ENCODE measurements at places on chromosomes 1 and 21.

DNA sequence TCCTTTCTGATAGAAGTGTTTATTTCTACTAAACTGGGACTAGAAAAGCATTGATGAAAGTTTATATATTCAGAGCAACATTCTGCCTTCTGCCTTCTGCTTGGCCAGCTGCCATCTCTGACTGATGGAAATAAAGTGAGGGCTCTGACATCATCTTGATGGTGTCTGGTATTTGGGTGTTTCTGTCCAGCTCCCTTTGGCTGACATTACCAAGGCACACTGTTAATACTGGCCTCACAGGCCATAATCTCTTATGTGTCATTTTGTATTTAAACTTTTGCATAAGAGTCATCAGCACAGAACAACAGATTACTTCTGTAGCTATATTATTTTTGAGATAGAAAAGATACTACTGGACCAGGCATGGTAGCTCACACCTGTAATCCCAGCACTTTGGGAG, 216.9 kb downstream of the RYR2 start:
- DNase-seq: no peak

- no peak for DNase-seq
Observed at GRCh38 chr1:223496883-223497282, 103.7 kb downstream of the CCDC185 start.

DNA sequence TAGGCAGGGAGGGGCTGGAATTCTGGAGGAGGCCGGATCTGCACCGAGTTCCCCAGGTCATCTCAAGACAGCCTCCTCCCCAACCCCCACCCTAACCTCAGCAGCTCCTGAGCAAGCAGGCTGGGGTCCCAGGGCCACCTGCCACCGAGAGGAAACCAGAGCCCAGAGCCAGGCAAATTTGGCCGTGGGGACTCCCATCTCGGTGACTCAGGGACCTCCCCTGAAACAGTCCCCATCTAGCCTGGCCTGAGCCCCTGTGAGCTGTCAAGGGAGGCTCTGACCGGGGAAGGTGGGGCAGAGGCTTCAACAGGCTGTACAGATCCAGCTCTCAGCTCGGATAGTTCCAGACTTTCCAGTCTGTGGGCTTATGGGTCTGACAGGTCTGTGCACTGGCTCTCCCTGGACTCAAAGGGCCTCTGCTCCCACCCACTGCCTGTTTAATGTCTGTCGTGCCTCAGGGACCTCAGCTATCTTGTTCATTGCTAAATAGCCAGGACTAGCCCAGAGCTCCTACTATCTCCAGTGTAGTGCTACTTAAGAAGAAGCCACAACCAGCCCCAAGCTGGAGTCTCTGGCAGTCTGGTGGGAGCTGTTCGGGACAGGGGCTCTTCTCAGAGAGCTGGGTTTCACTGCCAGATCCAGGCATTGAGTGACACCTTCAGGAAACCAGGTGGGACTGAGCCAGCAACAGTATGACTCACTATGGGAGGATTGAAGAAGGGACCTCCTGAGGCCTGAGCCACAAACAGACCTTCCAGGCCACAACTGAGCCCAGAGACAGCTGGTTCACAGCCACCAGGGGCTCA, 25.6 kb downstream of the MATN1 start:
- DNase-seq: no peak

DNA sequence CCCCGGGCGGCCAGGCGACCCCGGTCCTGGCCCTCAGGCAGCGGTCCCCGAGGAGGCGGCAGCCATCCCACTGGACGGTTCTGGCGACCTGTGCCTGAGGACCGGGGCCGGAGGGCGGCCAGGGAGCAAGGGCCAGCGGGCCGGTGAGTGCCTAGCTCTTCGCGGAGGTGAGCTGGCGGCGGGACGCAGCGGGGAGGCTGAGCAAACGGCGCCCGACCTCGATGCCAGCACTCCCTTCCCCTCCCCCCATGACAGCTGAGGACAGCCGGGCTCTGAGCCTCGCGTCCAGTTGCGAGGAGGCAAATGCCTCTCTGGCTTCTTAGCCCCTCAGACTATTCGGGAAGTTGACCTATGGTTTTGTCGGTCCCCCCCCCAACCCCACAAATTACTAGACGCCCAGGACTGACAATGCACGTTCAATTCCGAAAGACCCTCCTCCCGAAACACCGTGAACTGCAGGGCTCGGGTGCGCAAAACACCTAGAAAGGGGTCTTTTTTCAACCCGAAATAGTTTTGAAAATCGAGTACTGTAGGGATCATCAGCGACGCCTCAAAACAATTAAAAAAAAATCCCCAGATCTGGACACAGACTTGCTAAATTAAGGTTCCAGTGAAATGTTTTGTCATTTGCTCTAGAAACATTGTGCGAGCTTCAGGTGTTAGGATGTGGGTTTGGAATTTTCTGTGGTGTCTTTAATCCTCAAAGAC, 8.3 kb downstream of the CDKN2C start:
- peak; percentile 19 for DNase-seq

DNA sequence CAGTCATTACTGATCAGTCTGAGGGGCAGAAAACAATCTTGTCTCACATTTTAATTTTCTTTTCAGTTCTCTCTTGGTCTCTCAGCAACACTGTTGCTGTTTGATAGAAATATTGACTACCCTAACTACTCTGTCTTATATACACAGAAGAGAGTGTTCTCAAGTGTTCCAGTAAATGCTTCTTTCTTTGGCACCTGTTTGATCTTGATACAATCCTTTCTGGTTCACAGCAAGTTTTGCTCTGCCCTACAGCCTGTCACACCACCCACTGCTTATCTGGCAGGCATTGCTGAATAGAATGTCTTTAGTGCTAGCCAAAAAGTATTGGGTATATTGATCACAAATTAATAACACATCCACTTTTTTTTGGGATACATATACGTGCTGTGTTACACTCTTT, 75.7 kb upstream of the WLS start:
- no peak for DNase-seq

DNA sequence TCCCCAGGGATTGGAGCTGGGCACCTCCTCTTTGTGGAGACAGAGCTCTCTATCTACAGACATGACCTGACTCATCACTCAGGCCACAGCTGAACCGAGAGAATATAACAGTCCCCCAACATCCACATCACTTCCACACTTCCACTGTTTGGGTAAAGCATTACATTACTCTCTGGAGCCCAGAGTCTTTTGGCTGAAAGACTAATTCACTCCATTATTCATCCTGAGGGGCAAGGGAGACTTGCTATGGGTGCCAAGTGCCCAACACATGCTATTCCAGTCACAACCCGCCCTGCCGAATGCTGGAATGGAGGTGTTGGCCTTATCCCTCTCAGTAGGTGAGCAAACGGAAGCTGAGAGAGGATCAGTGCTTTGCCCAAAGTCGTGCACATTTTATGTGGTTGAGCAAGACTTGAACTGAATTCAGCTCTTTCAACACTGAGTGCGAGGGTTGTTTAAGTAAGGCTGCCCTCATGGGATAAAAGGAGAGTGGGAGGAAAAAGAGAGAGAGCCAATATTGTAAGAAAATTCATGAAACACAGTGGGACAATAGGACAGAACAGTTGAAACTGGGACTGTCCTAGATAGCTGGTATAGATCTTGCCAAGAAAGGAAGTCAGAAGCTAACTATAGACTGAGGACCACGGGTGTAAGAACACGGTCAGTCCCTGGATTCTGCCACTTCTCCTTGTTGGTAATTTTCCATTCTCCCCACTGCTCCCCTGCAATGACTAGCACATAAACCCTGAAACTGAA, 13.5 kb upstream of the CHI3L1 start:
- no peak for DNase-seq

DNA sequence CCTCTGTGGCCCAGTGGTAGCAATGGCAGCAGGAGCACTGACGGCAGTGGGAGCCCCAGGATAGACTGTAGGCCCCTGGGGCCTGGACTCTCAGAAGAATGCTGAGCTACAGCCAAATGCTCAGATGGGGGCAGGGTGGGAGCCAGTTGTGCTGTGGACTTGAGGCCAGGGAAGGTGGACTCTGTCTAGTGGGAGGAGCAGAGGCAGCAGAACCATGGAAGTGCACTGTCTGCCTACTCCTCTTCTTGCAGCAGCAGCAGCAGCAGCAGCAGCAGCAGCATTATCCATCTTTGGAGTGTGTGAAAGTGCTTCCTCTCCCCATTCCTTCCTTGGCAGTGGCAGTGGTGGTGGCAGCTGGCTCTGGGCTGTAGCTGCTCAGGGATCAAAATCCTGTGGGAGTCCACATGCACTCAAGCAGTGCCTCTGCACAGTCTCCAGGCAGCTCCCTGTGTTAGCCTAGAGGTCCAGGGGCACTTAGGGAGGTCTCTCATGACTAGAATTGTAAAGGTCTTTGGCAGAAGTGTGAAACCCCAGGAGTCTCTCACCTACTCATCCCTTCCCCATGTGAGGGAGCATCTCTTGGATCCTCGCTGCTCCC, 917.9 kb upstream of the B3GALT2 start:
- no peak for DNase-seq

- no peak for DNase-seq
Observed at GRCh38 chr21:36175771-36176565, 19.3 kb downstream of the DOP1B start.

GRCh38 chr1:95012389-95012788, 60.4 kb downstream of the ALG14 start:
- no peak for DNase-seq

DNA sequence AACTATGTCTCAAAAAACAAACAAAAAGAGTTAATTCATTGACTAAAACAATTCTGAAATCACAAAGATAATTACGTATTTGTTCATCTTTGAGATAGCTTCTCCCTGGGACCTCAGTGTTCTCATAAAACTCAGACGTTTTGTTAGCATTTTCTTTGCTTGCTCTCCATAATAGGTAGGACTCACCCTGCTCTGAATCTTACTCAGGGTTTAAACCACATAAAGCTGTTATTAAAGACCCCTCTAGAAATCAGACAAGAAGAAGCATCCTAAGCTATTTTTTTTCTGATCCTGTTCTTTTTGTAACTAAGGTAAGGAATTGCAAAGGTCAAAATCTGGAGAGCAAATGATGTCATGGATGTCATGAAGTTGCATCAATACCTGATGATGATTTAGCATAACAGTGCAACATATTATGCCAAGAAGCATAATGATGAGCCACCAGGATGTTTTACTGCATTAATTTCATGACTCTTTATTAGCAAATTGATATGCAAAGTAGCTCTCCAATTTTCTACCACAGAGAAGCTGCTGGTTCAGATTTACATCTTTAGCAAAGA, 2.4 kb downstream of the FBXO42 start:
- no peak for DNase-seq

GRCh38 chr1:236035681-236036101, 29.2 kb downstream of the NID1 start:
- DNase-seq: no peak

GRCh38 chr1:244647819-244648218, 5.1 kb upstream of the DESI2 start:
- no peak for DNase-seq

DNA sequence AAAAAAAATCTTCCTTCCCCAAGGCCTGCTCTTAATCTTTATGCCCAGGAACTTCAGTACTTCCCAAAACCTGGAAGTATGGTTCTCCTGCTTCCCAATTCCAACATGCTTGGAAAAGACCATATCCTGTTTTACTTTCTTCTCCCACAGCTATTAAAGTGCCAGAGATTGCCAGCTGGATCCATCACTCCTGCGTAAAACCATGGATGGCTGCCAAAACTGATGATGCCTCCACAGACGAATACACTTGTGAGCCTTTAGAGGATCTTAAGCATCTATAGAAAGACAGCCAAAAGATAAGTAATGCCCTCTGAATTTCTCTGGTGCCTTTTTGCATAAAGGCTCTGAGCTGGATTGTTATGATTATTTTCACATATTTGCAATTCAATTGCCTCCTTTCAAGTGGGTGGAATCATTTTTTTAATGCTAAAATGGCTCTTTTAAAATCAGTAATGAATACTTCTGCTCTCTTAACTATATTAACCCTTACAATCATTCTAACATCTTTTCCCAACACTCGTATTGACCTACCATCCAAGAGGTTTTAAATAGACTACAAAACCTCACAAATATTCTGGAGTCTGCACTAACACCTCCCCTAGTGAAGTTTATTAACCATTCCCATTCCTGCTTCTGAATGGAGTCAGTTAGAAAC, 1807.8 kb downstream of the BRINP3 start:
- no peak for DNase-seq

- peak; percentile 76 for DNase-seq
Observed at GRCh38 chr1:89633248-89633799, 404 bp downstream of the LRRC8C start.

DNA sequence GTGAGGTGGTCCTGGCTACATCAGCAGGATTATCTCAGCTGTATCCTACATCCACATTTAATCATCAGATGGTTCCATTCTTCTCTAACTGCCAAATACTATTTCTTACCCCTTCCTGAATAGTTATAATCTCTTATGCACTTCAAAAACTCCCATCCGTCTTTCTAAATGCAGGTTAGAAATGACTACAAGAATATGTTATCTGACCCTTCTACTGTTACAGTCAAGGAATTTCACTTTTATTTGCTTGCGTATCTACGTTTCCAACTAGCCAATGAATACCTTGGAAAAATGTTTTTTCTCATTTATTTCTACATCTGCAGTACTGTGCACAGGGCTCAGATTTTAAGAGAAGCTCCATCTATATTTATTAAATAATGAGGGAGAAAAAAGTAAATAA, 709.9 kb downstream of the KCNT2 start:
- no peak for DNase-seq

DNA sequence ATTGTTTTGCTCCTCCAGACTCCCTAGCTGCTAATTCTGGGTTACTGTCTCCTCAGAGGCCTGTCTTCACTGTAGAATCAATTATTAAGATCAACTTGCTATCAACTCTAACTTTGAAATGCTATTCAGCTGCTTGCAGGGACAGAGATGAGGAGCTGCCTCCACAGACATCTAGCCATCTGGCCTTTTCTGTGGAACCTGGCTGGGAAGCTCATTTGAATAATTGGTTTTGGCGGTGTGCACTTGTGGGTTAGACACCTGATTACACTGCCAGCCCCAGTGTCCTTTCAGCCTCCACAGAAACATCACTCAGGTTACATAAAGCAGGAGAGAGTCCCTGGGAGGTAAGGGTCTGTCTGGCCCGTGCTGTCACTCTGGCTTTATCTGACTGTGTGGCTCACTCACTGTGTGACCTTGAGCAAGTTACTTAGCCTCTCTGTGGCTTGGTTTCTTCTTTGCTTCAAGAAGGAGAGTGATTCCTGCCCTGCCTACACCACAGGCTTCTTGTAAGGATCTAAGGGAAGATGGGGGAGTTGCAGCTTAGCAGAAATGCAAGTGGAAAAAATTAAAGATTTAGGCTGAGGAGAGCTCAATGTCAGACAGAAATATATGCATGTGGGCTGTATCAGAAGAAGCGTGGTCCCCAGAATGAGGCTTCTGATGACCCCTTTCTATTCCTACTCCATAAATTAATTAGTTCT, 131.6 kb downstream of the BEND5 start:
- no peak for DNase-seq
